ENCODE measurements at places on chromosomes 4 and X.

DNA sequence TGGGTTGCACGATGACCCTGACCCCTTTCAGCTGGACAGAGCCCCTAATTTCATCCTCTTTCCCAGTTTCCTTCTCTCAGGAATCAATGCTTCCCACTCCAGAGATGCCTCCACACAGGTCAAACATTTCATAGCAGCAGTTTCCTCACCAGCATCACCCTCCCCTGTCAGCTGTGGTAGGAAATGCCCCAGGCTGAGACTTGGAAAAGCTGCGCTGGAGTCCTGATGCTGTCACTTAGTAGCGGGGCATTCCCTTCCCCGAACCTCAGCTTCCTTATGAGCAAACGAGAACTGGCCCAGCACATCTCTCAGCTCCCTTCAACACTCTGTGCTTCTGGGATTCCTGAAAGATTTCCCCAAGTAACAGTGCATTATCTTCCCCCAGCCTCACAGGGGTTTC lies 2.7 kb downstream of the GJB1 start:
- no peak for DNase-seq

- no peak for DNase-seq
Observed at GRCh38 chrX:40167233-40167849, 69.6 kb upstream of the BCOR start.

DNA sequence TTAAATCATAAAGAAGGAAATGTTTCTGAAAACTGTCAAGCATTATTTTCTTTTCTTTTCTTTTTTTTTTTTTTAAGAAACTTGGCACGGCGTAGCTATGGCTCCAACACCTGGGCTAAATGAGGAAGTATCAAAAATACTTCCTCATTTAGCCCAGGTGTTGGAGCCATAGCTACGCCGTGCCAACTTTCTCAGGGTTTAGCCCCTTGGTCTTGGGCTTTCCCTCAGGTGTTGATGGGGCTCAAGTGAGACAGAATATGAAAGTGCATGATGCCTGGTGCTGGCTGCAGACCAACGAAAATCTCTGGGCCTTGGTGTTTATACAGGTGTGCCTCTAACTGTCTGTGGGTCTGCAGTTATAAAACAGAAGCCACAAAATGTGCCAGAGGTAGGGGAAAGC lies 132.7 kb downstream of the ARHGAP24 start:
- DNase-seq: no peak

GRCh38 chrX:68945603-68946228 lies 116.9 kb downstream of the EFNB1 start:
- DNase-seq: no peak

DNA sequence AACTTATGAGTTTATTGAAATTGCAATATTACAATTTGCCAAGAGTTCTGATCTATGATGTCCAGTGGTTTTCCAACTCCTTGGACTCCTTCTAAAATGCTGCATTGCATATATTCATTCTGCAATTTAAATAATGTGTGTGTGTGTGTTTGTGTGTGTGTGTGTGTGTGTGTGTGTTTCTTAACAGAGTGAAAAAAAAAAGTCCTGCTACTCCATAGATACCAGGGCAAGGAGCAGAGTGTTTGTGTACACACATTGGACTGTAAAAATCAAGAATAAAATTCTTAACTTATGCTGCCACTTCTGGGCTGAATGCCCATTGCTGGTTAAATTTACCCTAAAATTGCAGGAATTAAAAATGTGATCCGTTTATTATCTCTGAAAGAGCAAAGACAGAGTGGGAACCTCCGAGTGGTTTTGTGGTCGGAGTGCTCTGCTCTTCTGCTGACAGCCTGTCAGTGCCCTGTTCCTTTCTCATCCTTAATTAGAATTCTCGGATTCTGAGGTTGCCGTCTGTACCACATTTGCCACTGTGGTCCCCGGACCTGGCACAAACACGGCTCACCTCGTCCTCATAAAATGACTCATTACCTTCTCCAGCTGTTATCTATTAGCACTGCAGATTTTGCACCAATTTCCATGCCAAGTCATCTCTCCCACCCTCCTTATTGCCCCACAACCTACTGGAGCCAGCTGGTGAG lies 355.5 kb downstream of the KCNIP4 start:
- DNase-seq: no peak

GRCh38 chrX:23403849-23404248 lies 69.2 kb downstream of the PTCHD1 start:
- DNase-seq: no peak

GRCh38 chrX:17405225-17405969 lies 30.4 kb downstream of the NHS start:
- no peak for DNase-seq

DNA sequence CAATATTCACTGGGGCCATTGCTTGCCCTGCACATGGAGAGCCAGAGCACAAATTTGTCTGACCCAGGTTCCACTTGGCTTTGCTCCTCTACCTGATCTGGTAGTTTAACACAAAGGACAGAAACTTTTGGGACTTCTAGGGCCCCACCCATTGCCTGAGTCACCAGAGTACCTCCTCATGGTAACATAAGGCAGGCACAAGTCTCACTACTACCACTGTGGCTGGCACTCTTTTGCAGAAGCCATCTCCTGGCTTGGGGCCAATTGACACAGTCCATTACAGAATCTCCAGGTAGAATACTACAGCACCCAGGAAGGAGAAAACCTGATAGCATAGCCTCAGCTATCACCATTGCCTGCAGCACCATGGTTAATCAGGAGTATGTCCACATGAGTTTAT lies 52.6 kb upstream of the NAP1L2 start:
- no peak for DNase-seq

GRCh38 chr4:145909281-145909715 lies 29.3 kb downstream of the ZNF827 start:
- no peak for DNase-seq

GRCh38 chr4:7425591-7426468 lies 8.9 kb downstream of the PSAPL1 start:
- DNase-seq: no peak

- no peak for DNase-seq
Observed at GRCh38 chr4:828641-829271, 2.8 kb upstream of the CPLX1 start.

DNA sequence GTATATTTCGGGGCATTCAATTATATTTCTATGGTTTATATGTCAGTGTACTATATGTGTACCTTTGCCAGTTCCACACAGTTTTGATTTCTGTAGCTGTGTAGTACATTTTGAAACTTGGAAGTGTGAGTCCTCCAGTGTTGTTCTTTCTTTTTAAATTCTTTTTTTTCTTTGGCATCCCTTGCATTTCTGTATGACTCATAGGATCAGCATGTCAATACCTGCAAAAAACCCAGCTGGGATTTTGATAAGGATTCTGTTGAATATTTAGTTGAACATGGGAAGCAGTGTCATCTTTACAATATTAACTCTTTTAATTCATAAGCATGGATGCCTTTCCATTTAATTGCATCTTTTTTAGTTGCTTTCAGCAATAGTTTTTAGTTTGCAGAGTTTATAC lies 100.0 kb downstream of the SH3BGRL start:
- no peak for DNase-seq

DNA sequence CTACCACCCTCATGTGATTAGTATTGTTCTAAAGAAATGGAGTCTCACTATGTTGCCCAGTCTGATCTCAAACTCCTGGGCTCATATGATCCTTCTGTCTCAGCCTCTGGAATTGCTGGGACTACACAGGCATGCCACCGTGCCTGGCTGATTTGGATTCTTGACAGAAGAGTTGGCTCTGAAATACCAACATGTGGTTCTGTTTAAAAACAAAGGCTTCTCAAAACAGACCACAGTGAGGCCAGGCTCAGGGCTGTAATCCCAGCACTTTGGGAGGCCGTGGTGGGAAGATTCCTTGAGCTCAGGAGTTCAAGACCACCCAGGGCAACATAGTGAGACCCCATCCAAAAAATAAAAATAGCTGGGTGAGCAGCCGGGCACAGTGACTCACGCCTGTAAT lies 126.7 kb downstream of the DHRSX start:
- no peak for DNase-seq

DNA sequence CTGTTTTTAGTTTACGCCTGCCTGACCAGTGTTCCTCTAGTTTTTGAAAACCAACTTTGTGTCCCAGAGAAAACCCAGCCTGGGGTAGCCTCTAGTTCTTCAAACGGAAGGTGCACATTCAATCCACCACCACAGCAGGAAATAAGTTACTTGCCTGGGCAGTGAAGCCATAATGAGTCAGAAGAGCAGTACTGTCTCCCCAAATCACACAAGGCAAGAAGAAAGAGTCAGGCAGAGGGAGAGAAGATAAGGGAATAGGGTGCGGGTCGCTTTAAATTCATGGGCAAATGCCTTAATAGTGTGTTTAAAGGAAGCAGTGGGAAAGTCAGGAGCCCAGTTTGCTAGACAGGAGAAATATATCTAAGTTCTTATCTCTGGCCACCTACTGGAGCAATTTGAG lies 333.8 kb upstream of the GRIA3 start:
- DNase-seq: no peak

- no peak for DNase-seq
Observed at GRCh38 chr4:111064342-111064993, 441.6 kb upstream of the PITX2 start.

GRCh38 chr4:182015893-182016292 lies 227.3 kb upstream of the TENM3 start:
- no peak for DNase-seq

DNA sequence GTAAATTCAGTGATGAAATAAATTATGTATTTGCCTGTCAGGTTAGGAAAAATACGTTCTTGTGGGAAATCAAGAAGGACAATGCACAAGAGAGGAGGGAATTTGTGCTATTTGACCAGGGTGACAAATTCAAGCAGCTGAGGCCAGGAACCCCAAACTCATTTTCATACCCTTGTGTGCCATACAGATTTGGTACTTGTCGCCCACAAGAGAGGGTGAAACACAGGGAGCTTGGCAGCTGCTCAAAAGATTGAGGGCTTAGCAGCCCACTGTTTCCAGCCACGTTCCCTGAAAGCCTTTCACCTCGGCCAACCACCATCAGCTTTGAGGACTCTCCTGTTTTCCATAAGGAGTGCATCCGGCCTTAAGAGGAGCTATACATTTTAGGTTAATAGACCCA lies 111.2 kb downstream of the COL25A1 start:
- DNase-seq: no peak

DNA sequence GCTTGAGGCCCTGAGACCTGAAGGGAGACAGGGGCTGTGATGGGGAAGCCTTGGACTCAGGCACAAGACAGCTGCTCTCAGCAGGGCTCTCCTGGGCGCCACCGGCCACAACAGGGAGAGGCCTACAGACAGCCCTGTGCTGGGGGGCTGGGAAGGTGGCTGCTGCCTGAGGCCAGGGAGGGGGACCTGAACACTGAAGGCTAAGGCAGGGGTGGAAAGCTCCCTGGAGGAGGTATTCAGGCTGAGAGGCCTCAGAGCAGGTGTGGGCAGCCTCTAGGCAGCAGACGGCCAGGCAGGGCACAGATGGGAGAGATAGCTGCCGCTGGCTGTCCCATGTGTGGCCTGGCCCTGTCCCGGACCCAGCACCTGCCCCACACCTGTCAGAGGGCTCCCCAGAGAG lies 33.0 kb downstream of the TACC3 start:
- DNase-seq: no peak

- DNase-seq: no peak
Observed at GRCh38 chr4:172546782-172547181, 621.8 kb upstream of the GALNT7 start.

DNA sequence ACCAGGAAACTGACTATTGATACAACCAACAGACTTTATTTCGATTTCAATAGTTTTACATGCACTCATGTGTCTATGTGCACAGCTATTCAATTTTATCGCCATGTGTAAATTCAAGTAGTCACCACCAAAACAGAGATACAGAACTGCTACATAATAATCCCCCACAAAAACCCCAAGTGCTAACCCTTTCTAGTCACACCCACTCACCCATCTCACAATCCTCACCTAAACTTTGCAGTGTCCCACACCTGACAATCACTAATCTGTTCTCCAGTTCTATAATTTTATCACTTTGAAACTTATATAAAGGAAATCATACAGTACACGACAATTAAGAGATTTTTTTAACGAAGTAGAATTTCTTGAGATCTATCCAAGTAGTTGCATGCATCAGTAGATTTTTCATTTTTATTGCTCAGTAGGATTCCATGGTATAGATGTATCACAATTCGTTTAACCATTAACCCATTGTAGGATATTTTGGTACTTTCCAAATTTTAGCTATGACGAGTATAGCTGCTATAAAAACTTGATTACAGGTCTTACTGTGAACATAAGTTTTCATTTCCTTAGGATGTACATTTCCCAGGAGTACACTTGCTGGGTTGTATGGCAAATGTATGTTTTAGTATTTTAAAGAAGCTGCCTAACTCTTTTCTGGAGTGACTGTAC lies 85.9 kb downstream of the CASK start:
- no peak for DNase-seq

DNA sequence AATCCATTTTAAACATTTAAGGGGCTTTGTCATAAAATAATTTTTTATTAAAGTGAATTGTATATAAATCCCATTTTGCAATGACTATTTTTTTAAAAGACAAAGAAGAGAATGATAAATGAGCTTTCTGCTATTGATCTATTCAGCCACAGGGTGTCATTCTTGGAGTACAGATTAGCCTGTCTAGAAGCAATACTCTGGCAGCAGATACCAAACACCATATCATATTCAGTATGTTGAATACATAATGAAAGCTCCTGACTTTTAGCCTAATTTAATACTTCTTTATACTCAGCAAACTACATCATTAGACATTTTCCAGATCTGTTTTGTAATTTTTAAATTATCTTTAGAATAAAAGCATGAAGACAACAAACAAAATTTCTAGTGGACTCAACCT lies 496.3 kb downstream of the PDGFC start:
- no peak for DNase-seq

GRCh38 chr4:186088523-186088922 lies 16.0 kb upstream of the FAM149A start:
- DNase-seq: no peak

DNA sequence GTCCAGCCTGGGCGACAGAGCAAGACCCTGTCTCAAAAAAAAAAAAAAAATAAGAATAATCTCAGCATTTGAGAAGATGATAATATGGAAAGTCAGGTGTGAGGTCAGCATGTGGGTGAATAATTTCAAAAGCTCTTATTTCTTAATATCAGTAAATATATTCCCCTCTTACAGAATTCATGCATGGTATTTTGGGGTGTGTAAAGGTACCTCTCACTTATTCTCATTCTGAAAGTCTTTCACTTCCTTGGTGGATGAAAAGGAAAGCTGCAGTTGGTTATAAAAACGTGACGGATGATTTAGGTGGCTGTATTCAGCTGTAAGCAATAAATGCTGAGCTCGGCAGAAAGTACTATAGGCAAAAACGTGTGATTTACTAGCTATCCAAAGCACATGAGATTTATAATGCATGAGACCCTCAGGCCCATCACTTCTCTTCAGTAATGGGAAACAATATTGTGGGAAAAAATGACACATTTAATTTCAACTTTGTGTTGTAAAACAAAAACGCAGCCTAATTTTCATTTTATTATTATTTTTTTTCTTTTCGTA lies 353.2 kb upstream of the MAGEB2 start:
- no peak for DNase-seq

GRCh38 chr4:55608591-55608990 lies 16.5 kb upstream of the PDCL2 start:
- no peak for DNase-seq

GRCh38 chr4:83075311-83076095 lies 39.0 kb downstream of the PLAC8 start:
- DNase-seq: no peak

All from stimulated activated CD4-positive, alpha-beta T cell treated with anti-CD3 and anti-CD28 coated beads, Interleukin-12 subunit alpha, Interleukin-12 subunit beta, amount 100 ng/mL, for 24 hours (primary cell).